GM23248 (cell line): ENCODE measurements at places on chromosomes 16 and 17.

- peak; percentile 48 for DNase-seq
Observed at GRCh38 chr17:35841505-35841904, 27.2 kb downstream of the HEATR9 start.

- no peak for DNase-seq
Observed at GRCh38 chr17:14032234-14032633, 37.1 kb upstream of the COX10 start.

- no peak for DNase-seq
Observed at GRCh38 chr16:81740169-81740568, 38.9 kb upstream of the PLCG2 start.

DNA sequence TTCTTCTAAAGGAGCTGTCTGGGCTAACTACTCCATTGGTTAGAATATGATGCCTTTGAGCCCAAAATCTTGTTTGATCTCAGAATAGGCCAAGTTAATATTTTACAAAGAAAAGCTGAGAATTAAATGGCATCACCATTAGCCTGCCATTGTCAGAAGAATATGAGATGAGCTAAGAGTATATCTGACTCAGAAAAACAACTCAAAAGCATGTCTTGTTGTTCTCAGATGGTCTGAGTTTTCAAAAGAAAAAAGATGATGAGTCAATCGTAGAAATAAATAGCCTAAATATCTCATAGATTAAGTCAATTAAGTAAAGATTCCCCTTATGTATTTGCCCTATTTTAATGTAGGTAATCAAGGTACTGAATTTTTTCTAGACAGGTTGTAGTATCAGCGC, 197.1 kb upstream of the TBX2 start:
- DNase-seq = peak; percentile 75

- no peak for DNase-seq
Observed at GRCh38 chr17:64460955-64461354, 12.0 kb downstream of the MILR1 start.

- no peak for DNase-seq
Observed at GRCh38 chr17:32914181-32914580, 13.8 kb upstream of the TMEM98 start.

- DNase-seq = no peak
Observed at GRCh38 chr16:21009815-21010214, 109.2 kb downstream of the LYRM1 start.

- no peak for DNase-seq
Observed at GRCh38 chr17:61075988-61076387, 323.7 kb upstream of the TBX2 start.

GRCh38 chr16:69112285-69113129, 7.1 kb downstream of the HAS3 start:
- DNase-seq = peak; percentile 59

- DNase-seq = no peak
Observed at GRCh38 chr16:54303613-54304012, 17.0 kb upstream of the IRX3 start.

- no peak for DNase-seq
Observed at GRCh38 chr16:68379472-68380347, 68.6 kb downstream of the SMPD3 start.

DNA sequence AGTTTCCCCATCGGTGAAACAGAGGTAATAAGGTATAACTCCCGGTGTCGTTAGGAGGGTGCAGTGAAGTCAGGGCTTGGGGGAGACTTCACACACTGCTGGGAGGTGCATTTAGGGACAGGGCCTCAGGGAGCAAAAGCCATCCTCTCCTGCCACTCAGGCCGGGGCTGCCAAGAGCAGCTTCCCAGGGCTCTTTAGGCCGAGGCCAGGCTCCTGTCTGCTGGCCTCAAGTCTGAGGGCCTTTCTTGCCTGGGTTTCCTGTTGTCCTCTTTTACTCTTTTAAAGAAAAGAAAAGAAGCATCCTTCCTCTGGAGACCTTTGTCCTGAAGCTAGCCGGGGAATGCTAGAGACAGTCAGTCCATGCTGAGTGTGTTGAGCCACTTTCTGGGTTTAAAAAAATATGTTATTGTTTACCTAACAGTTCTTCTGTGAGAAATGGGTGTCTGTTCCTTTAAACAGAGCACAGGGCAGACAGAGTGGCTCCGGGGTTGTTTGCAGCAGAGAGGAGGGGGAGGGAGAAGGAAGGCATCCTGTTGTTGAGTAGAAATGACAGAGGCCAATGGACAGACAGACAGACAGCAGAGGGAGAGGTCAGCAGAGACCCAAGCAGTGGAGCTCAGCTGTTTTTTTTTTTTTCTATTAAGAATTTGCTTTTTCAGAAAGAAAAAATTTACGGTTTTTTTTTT, 79.1 kb downstream of the C17orf67 start:
- peak; percentile 65 for DNase-seq

- peak; percentile 14 for DNase-seq
Observed at GRCh38 chr17:69812240-69812837, 262.7 kb upstream of the KCNJ16 start.

DNA sequence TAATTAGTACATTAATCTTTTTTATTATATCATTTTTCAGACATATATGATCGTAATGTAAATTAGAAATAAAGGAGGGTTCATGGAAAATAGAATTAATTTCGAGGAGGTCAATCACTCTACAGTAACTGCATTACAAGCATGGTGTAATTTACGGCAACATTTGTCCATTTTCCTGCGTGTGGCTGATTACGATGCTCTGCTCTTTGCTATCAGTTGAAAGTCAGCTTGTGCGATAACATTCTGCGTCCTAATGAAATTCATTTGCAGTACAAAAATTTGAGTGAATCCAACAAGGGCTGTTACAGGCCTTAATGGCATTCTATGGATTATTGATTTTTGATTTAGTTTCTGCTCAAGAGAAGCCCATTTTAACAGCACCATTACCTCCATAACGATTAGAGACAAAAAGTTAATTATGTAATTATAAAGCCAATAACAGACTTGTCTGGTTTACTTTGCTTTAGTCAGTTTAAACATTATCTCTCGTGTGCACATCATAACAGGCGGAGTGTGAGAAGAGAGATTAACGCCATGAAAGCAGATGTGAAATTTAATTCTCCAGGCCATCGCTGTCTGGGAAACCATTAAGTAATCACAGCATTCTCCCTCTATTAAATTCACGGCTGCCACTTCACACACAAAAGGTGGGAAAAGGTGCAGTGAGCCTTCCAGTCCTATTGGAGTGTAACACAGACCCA, 256.4 kb upstream of the IRX3 start:
- DNase-seq = no peak

- peak; percentile 8 for DNase-seq
Observed at GRCh38 chr17:36485805-36486203, 677 bp upstream of the ZNHIT3 start.

GRCh38 chr16:22329199-22329695, 32.0 kb downstream of the POLR3E start:
- DNase-seq = no peak

- peak; percentile 14 for DNase-seq
Observed at GRCh38 chr16:9860876-9861275, 321.4 kb downstream of the GRIN2A start.

DNA sequence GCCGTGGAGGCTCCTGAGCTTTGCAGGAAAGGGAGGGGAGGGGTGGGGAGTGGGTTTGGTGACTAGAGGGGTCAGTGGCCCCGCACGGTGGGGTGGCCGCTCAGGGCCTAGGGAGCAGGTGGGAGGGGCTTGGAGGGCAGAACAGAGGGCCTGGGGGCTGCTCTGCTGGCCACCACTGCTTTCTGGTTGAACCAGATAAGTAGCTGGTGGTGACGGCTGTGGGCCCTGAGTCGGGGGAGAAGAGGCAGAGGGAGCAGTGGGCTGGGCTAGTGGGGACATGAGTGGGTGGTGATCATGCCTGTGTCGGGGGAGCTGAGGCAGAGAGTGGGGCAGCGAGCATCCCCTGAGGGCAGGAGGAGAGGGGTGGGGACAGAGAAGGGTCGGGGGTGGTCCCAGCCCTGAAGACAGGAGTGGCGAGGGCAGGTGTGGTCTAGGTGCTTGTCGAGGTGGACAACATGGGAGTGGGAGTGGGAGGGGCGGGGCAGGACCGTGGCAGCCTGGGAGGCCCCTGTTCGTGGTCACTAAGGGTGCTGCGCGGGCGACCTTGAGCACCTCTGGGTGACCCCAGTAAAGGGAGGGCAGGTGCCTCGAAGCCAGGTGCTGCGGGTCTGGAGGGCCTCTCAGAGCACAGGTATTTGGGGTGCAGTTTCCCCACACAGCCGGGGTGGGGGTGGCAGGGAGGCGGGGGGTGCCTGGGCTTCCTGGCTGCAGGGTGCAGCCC, 6.3 kb upstream of the CD7 start:
- DNase-seq = no peak

GRCh38 chr17:4161967-4162305, 18.9 kb downstream of the CYB5D2 start:
- no peak for DNase-seq

DNA sequence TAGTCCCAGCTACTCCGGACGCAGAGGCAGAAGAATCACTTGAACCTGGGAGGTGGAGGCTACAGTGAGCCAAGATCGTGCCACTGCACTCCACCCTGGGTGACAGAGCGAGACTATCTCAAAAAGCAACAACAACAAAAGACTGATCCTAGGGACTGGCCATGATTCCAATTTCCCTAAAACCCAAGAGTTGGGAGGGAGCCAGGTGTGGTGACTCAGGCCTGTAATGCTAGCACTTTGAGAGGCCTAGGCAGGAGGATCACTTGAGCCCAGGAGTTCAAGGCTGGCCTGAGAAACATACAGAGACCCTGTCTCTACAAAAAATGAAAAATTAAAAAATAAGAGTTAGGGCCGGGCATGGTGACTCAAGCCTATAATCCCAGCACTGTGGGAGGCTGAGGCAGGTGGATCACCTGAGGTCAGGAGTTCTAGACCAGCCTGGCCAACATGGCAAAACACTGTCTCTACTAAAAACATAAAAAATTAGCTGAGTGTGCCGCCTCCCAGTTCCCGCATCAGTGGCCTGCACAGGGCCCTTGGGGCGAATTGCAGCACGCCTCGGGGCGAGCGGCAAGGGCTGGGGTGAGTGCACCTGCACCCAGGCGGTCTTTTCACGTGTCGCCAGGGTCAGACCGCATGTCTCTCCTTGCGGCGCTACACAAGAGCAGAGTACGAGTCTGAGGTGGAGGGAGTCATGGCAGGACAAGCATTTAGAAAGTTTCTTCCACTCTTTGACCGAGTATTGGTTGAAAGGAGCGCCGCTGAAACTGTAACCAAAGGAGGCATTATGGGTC, 40.8 kb downstream of the CDH3 start:
- DNase-seq = no peak

- DNase-seq = peak; percentile 57
Observed at GRCh38 chr17:47693731-47694580, at the start of gene TBKBP1. Gene TBKBP1, plus strand, starts transcription at chr17:47694161. Its CDS starts 1,952 bp downstream, at chr17:47696113.

DNA sequence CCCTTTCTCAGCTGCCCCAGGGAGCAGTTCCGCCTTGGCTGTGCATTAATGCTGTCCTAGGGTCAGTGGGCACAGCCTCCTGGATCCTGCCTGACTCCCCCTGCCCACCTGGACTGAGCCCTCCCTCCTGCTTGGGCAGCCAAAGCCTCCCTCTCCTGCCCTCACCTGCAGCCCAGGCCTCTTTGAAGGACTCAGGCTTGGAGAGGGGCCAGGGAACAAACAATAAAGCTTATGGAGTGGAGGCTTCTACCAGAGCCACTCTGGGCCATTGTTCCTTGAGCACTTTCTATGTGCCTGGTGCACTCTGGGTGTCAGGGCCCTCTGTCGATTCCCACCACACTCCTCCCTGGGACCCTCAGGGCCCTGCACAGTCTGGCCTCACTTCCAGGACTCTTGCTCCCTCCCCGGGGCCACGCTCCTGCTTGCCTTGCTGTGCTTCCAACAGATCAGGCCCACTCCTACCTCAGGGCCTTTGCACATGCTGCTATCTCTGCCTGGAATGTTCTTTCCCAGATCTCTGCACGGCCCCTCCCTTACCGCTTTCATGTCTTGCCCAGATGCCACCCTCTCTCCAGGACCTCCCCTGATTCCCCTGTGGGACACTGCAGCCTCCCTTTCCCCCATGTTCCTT, 5.0 kb downstream of the KCNJ12 start:
- no peak for DNase-seq

- no peak for DNase-seq
Observed at GRCh38 chr17:48282303-48282702, 147.7 kb downstream of the SKAP1 start.

DNA sequence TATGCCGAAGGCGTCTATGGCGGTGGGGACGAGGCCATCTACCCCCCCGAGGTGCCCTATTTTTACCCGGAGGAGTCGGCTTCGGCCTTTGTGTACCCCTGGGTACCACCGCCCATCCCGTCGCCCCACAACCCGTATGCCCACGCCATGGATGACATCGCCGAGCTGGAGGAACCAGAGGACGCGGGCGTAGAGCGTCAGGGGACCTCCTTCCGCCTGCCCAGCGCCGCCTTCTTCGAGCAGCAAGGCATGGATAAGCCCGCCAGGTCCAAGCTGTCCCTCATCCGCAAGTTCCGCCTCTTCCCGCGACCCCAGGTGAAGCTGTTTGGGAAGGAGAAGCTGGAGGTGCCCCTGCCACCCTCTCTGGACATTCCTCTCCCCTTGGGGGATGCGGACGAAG, 11.4 kb downstream of the MYO15A start:
- no peak for DNase-seq

GRCh38 chr16:83578171-83578570, 229.6 kb upstream of the HSBP1 start:
- no peak for DNase-seq

- no peak for DNase-seq
Observed at GRCh38 chr16:50884066-50884860, 142.4 kb downstream of the CYLD start.

DNA sequence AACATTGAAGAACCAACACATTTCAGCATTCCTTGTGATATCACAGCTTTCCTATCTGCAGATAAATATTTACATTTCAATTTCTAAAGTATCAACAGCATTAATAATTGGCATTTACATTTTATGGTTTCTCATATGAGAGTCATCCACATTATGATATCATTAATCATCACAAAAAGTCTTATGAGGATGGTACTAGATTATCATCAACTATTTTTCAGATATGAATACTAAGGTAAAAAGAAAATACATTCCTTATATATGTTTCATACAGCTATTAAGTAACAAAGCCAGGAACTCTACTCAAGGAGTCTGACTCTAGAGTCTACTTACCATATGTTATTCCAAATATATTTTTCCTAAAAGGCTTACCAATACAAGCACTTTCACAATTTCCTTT, 40.7 kb downstream of the ABCA5 start:
- DNase-seq = peak; percentile 8

DNA sequence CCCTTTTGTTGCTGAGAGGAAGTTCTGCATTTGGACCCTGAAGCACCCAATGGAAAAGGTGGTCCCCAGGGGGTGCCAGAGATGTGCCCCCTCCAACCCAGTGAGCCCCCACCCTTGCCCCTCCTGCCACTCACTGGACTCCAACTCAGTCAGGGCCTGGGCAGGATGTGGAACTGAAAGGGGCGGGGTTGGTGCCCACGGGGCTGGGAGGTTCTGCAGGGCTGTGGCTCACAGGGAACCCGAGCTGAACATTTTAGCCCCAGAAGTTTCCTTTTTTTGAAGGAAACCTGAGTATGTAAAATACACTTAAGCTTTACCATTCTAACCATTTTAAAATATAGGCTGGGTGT, 15.8 kb upstream of the OGFOD3 start:
- no peak for DNase-seq

DNA sequence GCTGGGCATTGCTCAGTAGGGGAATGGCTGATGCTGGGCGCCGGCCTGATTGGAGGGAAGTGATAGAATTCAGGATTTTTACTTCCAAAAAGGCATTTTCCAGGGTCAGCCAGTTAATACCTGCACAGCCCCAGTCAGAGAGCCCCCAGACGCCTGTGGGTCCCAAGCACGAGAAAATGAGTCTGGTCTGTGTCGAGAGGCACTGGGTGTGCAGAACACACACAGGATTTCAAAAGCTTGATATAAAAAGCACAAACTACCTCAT, 164.6 kb upstream of the TNRC6C start:
- no peak for DNase-seq
